ENCODE measurements at places on chromosomes 2 and 18. TPM values are rescaled to one million over a fixed set of nuclear protein-coding genes. Genes with fewer than 3 reads are reported as not detected.

DNA sequence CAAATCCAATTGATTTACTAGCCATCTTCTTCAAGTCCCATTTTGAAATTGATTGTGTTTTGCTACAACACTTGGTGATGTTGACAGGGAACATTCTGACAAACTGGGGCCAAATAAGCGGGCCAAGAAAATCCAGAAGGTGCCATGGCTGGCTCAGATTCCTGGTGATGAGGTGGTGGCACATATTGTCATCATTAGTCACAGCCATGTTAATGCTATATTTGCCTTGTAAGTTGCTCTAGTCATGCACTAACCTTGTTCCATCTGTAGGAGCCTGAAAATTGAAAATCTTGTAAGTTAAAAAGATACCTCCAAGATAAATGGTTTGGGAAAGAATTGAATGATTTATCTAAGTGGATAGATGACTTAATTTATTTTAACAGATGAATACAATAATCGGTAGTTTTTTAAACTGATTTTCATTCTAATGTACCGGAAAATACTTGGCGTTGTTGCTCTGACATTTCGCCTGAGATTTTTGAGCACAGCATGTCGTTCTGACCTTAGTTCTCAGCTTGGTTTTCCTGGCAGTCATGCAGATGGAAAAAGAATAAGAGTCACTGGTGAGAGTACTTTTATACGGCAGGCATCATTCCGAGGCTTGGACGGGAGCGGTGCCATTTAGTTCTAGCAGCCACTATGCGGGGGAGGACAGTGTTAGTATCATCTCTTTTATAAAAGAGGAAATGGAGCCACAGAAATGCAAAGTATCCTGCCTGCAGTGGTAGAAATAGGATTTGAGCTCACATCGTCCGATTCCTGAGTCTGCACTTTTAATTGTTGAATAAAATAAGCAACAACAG is 133.9 kb downstream of the ZNF532 start:
- no peak overlapping the region for H3K4me3 ChIP-seq
- H3K27ac ChIP-seq, result no peak overlapping the region
- peak; percentile 47 for DNase-seq
- no peaks in the 10 kb centered on the region for H3K4me1 ChIP-seq
- no peaks in the 10 kb centered on the region for H3K36me3 ChIP-seq
- no peaks in the 10 kb centered on the region for H3K27me3 ChIP-seq

- DNase-seq, result no peak
- no peaks in the 10 kb centered on the region for H3K4me1 ChIP-seq
- H3K27ac ChIP-seq, result no peak overlapping the region
- H3K4me3 ChIP-seq, result no peak overlapping the region
- H3K27me3 ChIP-seq, result no peaks in the 10 kb centered on the region
- H3K36me3 ChIP-seq, result no peaks in the 10 kb centered on the region
Observed at GRCh38 chr2:17184512-17184911, 333.7 kb downstream of the RAD51AP2 start.

DNA sequence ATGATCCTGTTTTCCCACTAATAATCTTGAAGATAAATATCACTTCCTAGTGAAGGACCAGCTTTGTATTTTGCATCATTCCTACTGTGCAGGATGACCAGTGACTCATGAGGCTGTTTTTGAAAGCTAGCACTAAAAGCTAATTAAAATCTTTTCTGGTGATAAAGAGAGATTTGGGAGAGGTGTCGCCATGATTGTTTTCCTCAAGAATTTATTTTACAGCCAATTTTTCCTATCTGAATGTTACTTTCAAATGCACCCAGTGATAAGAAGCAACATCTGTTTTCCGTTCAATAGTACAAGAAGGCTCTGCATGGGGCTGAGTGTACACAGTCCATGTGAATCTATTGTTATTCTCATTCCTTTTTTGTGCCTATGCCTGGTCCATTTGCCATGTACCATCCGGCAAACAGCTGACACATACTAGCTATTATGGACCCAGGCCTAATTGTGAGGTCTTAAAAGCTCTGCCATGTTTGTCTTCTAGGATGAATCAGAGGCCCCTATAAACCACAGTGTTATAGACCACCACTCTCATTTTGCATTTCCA is 28.4 kb downstream of the MEIS1 start:
- peaks cover 36% of the 10 kb centered on the region for H3K4me1 ChIP-seq
- no peak for DNase-seq
- no peak overlapping the region for H3K4me3 ChIP-seq
- H3K36me3 ChIP-seq, result no peaks in the 10 kb centered on the region
- peak overlapping the region; percentile 20 for H3K27ac ChIP-seq

DNA sequence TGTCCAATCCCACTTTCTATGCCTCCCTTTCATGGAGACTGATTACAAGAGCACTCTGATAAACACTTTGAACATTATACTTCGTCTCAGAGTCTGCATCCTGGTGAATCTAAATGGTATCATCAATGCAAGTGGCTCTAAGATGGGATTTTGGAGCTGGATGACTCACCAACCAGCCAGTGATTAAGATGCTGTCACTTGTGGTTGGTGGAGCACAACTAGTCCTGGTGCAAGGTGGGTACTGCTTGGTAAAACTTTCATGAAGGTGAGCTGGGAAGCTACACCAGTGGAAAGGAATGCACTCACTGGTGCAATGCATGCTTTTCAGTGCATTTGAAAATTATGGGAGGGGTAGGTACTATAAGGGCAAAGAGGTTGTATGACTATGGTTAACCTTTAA is 137.7 kb upstream of the TRIB2 start:
- H3K36me3 ChIP-seq, result no peaks in the 10 kb centered on the region
- H3K27me3 ChIP-seq, result no peaks in the 10 kb centered on the region
- H3K4me1 ChIP-seq, result no peaks in the 10 kb centered on the region
- no peak overlapping the region for H3K27ac ChIP-seq

The EPB41L3 gene
- 36.5 TPM for polyA plus RNA-seq

DNA sequence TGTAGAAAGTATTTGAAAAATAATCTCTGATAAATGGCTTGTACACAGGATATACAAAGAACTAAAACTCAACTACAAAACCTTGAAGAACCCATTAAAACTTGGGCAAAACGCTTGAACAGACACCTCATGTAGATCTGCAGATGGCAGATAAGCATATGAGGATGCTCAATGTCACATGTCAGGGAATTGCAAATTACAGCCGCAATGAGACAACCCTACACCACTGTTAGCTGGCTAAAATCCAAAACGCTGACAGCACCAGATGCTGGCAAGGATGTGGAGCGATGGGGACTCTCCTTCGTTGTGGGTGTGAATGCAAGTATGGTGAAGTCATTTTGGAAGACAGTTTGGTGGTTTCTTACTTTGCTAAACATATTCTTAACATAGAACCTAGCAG is 53.7 kb downstream of the SNTG2 start:
- no peak for DNase-seq
- no peaks in the 10 kb centered on the region for H3K27me3 ChIP-seq
- H3K4me3 ChIP-seq, result no peak overlapping the region
- H3K27ac ChIP-seq, result no peak overlapping the region
- H3K4me1 ChIP-seq, result no peaks in the 10 kb centered on the region
- no peaks in the 10 kb centered on the region for H3K36me3 ChIP-seq

- H3K27me3 ChIP-seq, result no peaks in the 10 kb centered on the region
- no peaks in the 10 kb centered on the region for H3K4me1 ChIP-seq
- no peak overlapping the region for H3K4me3 ChIP-seq
- no peaks in the 10 kb centered on the region for H3K36me3 ChIP-seq
- no peak for DNase-seq
Observed at GRCh38 chr2:140248623-140249022, 1468.4 kb upstream of the NXPH2 start.

The MDH1 gene
- 239 TPM for polyA plus RNA-seq

DNA sequence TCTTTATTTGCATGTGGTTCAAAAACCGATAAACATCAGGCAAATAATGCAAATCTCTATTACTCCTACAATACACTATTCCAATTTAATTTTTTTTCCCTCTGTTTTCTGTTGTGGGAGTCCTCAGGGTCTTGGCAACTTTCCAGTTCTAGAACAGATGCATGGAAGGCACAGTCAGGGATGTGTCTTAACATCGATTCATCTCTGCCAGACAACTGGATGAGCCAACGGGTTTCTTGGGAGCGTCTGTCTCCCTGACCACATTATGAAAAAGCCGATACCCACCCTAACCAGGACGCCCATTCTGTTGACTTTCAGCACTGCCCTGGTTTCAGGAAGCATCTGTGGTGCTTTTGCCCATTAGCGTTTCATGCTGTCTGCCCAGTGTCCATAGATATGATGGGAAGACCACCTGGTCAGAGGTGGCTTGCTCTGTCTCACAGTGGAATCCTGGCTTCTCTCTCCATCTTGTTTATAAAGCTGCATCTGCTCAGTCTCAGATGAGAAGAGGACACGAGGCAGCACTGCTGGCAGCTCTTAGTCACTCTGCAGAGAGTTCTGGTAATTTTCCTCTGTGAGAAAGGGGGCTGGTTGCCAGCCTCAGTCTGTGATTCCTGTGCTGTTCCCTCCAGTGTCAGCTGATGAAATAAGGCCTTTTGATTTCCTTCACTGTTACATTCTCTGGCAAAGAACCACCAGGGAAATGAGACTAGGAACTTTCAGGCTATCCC is 57.9 kb upstream of the KCNE4 start:
- peak overlapping the region; percentile 87 for H3K27ac ChIP-seq
- H3K27me3 ChIP-seq, result no peaks in the 10 kb centered on the region
- H3K4me1 ChIP-seq, result peaks cover 11% of the 10 kb centered on the region
- peak; percentile 87 for DNase-seq
- no peaks in the 10 kb centered on the region for H3K36me3 ChIP-seq
- H3K4me3 ChIP-seq, result no peak overlapping the region

The UGT1A5 gene
- polyA plus RNA-seq, result not detected

DNA sequence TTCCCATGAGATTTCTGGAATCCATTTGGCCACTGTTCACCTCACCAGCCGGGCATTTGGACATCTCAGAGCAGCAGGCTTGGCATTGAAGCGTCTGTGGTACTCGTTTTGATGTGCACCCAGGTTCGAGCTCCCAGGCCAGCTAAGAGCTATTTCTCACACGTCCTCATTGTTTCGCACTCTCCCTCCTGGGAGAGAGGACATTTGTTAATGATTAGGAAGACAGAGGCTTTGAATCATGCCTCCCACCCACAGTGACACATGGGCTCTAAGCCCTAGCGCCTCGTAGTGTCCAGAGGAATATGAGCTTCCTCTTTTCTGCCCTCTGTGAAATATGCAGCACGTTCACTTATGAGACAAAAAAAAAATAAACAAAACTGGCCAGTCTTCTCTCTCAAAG is 361.8 kb downstream of the RND3 start:
- no peaks in the 10 kb centered on the region for H3K36me3 ChIP-seq
- DNase-seq, result no peak
- H3K4me3 ChIP-seq, result no peak overlapping the region

The EGR4 gene
- polyA plus RNA-seq, result 0.32 TPM

- H3K36me3 ChIP-seq, result no peaks in the 10 kb centered on the region
- DNase-seq, result no peak
Observed at GRCh38 chr2:122167515-122167914, 412.1 kb downstream of the TSN start.

DNA sequence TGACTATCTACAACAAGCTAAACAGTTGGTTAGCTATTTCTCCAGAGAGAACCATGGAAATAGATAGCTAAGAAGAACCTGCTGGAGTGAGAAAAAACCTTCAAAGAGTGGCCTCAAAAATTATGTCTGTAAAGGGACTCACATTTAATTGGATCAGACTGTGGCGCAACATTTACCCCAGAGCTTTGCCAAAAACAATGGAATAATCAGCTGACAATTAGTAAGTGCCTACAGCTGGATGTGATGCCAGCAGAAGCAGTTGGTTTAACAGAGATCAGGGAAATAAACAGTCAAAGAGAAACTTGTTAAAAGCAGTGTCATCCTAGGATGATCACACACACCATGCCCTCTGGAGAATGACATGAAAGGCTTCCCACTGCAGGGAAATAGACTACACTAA is 310.7 kb downstream of the CLIP4 start:
- H3K4me1 ChIP-seq, result no peaks in the 10 kb centered on the region
- no peaks in the 10 kb centered on the region for H3K27me3 ChIP-seq
- no peaks in the 10 kb centered on the region for H3K36me3 ChIP-seq
- H3K4me3 ChIP-seq, result no peak overlapping the region

DNA sequence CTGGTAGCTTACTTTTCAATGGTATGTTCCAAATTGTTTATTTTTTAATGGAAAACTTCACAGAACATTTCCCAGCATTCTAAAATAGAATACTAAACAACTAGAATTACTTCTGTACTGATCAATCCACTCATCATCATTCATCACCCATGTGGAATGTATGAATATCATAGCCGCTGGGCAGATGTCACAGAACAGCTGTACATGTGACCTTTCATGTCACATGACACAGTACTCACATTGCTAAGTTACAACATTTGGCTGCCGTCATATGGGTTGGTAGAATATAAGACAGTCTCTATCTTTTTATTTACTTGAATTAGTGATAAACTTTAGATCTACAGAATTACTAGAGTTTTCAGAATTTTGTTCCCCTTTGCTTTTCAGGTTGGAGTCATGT is 387.6 kb downstream of the ZEB2 start:
- no peaks in the 10 kb centered on the region for H3K36me3 ChIP-seq
- DNase-seq, result no peak
- H3K4me3 ChIP-seq, result no peak overlapping the region
- H3K27me3 ChIP-seq, result no peaks in the 10 kb centered on the region

- H3K27me3 ChIP-seq, result no peaks in the 10 kb centered on the region
- no peak overlapping the region for H3K4me3 ChIP-seq
- H3K27ac ChIP-seq, result no peak overlapping the region
- H3K36me3 ChIP-seq, result no peaks in the 10 kb centered on the region
- no peaks in the 10 kb centered on the region for H3K4me1 ChIP-seq
- no peak for DNase-seq
Observed at GRCh38 chr2:10239561-10239967, 63.1 kb upstream of the HPCAL1 start.

The OTOF gene
- 0.33 TPM for polyA plus RNA-seq

The IL1F10 gene
- polyA plus RNA-seq, result not detected

The APCDD1 gene
- polyA plus RNA-seq, result 13.1 TPM

The SERPINB11 gene
- not detected for polyA plus RNA-seq

The TBR1 gene
- not detected for polyA plus RNA-seq
